ENCODE measurements at places on chromosomes 1 and 21.
A peak's percentile ranks its signal among the peaks of the same experiment; 100 is the strongest.

- no peak for DNase-seq
These were observed 11.9 kb downstream of the ALPL start for GRCh38 chr1:21520899-21521716.

GRCh38 chr1:111739925-111740765 is 950 bp upstream of the INKA2 start:
- DNase-seq: peak; percentile 53

DNA sequence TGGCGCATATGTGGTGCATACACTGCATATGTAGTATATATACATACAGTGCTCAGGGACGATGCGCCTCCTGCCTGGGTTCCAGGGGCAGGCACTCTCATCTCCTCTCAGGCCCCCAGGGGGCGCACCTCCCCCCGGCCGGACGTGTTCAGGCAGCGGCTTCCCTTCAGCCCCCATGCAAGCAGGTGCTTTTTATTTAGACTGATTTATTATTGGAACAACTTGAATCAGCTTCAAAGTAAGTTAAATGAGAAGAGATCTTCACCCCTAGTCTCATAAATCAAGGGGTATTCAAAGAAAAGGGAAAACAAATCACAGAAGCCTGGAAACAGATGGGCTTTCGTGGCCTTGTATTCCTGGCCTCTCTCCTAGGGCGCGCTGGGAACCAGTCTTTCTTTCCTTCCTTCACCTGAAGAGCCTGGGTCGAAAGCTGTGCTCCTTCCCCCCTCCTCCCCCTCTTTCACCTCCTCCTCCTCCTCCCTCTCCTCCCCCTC is 64.6 kb downstream of the UBIAD1 start:
- peak; percentile 46 for DNase-seq

- no peak for DNase-seq
These were observed 27.0 kb downstream of the C2CD2 start for GRCh38 chr21:41926807-41927171.

DNA sequence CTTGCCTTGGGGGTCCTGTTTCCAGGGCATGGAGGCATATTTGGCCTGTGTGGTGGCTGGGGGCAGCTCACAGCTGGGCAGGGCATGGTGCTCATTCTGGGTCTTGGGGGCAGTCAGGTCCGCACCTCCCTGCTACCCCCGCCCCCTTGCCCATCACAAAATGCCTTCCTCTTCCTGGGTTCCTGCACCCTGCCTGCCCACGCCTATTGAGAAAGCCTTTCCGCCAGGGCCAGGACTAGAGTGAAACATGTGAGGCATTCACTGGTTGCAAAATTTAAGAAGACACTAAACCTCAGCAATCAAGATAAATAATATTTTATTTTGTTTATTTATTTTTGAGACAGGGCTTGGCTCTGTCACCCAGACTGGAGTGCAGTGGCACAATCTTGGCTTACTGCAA is 19.7 kb downstream of the PTAFR start:
- DNase-seq: no peak

DNA sequence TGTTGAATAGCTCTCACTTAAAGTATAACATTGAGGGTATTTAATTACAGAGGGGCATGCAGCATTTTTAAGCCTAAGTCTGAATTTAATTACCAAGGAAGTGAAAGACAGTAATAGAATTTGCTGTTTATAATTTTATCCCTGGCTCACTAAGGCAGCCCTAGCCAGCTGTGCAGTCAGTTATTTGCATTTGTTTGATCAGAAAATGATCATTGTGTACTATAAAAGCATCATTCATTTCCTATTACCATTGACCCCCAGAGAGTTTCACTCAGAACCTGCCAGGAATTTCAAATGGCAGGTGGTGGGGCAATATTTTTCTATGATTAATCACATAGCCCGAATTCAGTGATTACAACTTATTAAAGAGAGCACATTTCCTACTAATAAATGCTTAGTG is 277.1 kb upstream of the KAZN start:
- no peak for DNase-seq

- DNase-seq: no peak
These were observed 14.5 kb downstream of the WDR26 start for GRCh38 chr1:224420106-224420505.

DNA sequence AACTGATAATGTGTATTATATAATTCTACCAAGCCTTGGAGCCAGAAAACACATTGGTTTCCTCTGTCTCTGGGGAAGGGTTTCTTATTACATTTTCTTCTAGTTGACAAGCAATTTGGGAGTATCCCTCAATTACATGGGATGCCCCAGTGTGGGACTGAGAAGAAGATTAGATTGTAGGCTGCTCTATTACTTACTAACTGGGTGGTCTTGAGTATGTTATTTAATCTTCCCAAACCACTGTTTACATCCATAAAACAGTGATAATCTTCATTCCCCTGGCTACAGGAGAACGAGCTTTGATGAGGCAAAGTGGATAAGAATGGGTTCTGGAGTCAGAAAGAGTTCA is 105.8 kb downstream of the TSEN15 start:
- no peak for DNase-seq

DNA sequence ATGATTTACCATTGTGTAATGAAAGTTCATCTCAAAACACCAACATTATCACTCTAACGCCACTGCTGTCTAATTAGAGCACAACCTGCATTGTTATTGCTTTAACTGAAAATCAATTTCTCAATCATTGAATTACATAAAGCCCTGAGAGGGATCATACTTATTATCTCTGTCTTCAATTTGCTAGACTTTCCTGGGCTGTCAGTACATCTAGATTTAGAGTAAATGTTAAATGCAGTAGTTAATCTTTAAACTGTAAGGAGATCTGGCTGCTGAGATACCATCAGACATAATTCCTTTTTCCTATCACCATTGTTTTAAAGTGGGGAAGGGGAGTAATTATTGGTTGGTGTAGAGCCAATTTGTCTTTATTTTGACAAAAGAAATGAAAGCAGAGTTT is 1995.1 kb downstream of the MRPL39 start:
- no peak for DNase-seq

GRCh38 chr1:204769997-204770396 is 84.5 kb upstream of the LRRN2 start:
- no peak for DNase-seq

DNA sequence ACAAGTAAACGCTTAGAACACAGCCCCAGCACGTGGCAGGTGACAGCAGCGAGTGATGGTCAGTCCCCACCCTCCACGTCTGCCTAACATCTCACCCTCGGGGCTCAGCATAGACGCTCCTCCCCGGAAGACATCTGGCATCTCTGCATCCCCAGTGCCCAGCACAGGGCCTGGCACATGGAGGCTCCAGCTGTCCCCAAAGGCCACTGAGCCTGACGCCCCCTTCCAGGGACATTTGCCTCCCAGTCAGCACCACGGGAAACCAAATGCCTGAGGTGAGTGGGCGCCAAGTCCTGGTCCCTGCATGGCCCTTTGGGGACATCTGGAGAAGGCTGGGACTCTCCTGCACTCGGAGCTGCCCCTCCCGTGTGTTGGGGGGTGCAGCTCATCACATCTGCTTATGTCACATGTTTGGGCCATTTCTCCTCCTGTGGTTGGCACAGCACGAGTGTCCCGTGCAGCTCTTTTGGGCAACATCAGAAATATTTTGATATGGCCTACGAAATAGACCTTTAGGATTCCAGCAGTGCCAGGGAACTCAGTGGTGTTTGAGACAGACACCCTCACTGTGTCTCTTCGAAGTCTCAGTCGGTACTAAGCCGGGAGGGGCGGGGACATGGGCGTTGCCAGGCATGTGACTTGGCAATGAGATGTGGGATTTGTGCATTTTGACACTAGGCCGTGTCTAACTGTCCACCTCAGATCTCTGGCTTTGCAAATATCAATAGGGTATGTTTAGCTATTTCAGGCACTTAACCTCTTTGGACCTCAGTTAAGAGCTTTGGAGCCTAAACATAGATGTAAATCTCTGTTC is 315.0 kb downstream of the PTPRU start:
- DNase-seq: no peak

DNA sequence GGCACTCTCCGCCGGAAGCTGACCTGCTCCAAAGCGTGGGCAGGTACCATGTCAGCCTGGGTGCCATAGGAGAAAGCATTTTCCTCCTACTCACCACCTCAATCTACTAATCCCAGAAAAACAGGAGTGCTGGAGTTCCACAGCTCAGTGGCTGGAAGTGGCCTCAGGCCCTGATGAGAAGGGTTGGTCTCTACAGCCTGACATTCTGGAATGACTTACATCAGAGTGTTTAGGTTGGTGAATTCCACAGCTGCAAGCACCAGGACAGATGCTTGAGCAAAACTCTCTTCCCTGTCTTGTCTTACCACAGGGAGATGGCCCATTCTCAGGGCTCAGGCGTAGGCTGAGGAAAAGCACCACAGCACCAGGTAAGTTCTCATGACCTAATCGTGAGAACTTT is 5.5 kb downstream of the SEC16B start:
- DNase-seq: no peak

- DNase-seq: no peak
These were observed 1.2 kb upstream of the FHAD1 start for GRCh38 chr1:15245593-15246360.

DNA sequence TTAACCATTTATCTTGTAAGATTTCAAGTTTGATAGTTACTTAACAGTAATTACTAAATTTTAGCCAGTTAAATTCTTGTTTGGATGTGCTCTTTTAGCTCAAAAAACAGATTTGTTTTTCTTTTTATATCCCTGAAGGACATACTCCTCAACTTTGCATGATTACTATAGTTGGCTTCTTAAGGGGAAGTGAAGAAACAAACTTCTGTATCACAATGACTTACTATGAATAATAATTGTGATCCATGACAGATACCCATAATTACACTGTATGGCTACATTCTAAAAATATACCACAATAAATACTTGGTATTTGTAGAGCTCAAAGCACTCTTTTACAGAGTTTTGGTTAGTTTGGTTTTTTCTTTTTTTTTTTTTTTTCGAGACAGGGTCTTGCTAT is 55.8 kb downstream of the IARS2 start:
- no peak for DNase-seq

DNA sequence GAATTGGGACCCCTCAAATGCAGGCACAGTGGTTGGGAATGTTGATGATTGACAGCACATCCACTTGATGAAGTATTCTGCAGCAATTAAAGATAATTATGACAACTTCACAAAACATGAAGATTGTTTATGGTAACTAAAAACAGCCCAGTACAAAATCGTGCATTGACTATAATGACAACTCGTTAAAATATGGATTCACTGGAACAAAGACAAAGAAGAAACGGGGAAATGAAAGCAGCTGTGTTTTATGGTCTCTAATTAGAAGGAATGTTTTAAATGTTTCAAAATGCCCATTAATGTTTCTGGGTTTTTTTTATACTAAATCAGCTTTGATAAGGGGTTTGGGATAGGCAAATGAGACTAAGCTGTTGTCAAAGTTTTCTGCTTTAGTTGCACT is 36.1 kb downstream of the NIPAL3 start:
- no peak for DNase-seq

DNA sequence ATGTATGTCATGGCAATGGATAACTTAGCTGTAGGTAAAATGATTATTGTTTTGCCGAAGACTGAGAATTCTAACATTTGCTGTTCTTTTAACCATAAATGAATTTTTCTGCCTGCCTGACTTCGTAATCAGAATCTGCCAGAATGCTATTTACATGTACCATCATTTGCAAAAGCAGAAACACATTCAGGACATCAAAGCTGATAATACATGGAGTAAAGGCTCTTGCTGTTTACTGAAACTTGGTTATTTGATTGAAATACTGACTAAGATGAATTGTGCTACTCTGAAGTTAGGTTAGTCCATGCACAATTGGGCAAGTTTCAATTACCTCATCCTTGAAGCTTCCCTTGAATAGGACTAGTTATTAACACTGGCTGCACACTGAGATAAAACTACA is 293.8 kb downstream of the PLA2G4A start:
- DNase-seq: no peak

- peak; percentile 36 for DNase-seq
These were observed 346.7 kb upstream of the ADGRL4 start for GRCh38 chr1:79353224-79353623.

DNA sequence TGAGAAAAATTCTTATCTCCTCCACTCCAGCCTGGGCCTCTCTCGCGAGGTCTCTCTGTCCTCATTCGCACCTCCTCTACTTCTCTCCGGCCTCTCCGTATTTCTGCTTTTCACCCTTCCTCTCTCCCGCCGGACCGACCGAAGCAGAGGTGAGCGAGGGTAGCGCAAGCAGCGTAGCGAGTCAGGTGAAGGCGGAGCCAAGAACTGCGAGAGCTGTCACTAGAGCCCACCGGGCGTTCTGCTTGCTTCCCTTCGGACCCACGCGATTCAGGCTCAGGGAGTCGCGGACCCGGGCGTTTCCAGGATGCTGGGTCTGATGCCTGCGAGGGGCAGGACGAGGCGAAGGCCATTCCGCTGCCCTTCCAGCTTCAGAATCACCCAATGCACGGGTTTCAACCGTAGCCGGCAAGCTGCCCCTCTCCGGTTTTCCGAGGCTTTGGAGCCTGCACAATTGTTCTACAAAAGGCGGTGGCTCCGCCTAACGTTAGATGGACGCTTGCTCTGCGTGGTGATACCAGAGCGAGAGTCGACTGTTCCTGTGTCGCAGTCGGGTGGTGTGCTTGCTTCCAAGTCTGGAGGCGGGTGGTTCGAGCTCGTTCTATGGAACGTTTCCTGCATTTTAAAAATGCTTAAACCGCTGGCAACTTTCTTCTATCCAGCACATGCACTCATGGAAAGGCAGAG is 310.2 kb downstream of the FAM72C start:
- no peak for DNase-seq

DNA sequence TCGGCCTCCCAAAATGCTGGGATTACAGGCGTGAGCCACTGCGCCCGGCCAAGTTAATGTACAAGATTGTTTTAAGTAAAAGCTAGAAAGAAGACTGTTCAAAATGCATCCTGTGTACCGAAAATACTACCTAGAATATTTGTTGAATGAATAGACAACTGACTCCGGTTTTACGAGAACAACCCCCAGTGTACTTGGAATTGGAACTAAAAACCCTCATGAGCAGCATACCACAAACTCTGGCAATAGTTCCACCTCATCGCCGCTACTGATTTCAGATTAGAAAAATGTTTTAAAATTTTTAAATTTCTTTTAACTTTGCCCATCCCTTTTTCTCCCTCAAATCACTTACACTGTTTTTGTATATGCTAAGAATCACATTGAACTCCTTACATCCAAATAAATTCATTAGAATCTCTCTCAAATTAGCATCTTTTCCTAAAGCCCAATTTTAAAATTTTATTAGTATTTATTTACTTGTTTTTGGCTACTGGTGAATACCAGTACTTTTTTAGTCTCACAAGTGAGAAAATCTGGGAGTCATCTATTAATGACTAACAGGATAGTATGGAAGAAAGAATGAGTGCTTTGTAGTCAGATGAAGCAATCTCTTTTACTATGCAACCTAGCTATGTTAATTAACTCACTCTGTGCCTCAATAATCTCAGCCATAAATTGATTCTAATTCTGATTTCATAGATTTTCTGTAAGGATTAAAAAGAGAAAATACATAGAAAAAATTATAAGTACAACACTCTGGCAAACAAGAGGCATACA is 95.1 kb downstream of the GPATCH2 start:
- no peak for DNase-seq

- no peak for DNase-seq
These were observed 19.9 kb downstream of the ELAPOR1 start for GRCh38 chr1:109133815-109134214.

Measured in kidney capillary endothelial cell (primary cell).